ENCODE measurements at places on chromosomes 2 and 18.

DNA sequence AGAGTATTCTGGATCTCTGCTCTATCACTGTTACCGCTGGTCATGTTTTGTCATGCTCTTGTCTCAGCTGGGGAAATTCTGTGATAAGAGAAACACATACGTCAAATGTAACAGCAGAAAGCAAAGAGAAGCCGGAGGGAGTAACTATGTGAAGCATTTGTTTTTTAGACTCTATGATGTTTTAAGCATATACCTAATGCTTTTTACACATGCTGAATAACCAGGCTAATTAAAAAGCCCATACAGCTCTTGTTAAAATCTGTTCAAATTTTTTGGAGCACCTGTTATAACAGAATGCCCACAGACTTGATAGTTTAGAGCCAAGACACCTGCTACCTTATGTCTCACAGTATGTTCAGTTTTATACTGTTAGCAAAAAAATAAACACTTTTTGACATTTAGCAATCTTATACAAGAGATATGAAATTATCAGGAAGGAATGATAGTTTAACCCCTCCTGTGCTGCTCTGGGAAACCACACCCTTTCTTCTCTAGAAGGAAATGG lies 92.3 kb upstream of the TANK start:
- DNase-seq: no peak

GRCh38 chr18:11899063-11899462 lies 9.1 kb downstream of the MPPE1 start:
- DNase-seq: no peak

GRCh38 chr2:241432824-241433448 lies 75.4 kb downstream of the STK25 start:
- no peak for DNase-seq

DNA sequence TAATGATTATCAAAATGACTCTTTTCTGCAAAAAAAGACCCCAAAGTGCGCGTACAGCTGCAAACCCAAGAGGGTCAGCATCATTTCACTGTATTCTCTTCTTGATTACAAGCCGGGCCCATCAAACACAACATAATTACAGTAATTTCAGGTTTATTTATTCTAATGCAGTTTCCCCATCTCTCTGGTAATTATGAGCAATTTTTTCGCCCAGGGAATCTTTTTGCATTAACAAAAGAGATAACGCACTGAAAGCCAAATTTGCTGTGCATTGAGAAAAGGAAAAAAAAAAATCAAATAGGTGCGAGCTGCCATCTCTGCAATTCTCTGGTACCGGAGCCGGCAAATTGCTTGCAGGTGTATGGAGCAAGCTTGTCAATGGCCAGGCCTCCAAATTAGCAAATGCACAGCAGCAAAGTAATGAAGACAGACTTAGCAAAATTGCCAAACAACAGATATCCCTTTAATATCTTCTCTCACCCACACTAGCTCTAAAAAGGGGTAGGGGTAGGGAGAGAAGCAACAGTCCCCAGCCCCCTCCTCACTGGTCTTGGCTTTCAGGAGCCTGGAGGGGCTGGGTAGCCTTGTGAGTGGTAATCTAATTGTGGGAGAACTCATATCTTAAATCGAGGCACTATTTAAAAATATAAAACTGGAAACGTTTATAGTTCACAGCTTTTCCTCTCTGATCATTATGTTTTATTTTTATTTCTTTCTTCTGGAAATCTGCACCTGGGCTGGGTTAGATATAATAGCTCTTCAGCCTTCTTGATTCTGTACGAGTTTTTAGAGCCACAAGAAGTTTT lies 6.7 kb downstream of the DLX1 start:
- no peak for DNase-seq

DNA sequence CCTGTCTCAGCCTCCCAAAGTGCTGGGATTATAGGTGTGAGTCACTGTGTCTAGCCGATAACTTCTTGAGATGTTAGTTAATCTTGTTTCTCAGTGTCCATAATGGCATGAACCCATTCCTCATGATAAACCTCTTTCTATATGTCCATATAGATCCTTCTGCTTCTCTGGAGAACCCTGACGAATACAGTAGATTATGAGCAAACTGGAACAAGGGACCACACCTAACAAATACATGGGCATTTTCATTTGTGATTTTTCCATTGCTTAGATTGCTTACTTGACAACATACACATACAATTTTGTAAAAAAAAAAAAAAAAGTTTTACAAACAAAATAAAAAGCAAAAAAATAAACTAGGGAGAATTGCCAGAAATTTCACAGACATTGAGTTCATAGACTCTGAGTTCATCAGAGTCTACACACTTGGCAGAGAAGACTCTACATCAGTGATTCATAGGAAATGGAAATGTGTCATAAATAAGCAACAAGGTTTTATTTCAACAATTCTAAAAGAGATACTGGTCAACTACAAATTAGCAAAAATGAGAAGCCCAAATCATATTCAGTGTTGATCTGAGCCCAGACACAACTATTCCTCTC lies 96.7 kb downstream of the GALR1 start:
- no peak for DNase-seq

- DNase-seq: no peak
Observed at GRCh38 chr2:71564790-71565189, 111.4 kb downstream of the DYSF start.

DNA sequence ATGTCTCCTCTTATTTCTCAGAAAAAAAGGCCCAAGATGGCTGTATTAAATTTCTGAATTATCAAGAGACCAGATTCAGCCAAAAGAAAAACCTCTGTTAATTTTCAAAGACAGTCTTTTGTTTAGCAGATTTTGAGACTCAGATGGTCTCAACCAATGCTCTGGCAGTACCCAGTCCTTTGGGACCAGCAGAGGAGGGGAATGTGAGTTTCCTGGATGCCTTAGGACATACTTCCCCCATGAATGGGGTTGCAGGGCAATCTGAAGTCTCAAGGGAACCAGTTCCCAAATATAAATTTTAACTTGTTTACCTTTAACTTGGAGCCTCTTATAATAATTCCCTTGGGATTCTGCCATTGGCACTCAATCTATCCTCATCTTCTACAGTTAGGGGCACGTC lies 107.8 kb upstream of the ZNF521 start:
- DNase-seq: no peak

GRCh38 chr18:25729072-25729471 lies 361.3 kb downstream of the SS18 start:
- DNase-seq: no peak

- no peak for DNase-seq
Observed at GRCh38 chr18:4511166-4511565, 56.1 kb upstream of the DLGAP1 start.

DNA sequence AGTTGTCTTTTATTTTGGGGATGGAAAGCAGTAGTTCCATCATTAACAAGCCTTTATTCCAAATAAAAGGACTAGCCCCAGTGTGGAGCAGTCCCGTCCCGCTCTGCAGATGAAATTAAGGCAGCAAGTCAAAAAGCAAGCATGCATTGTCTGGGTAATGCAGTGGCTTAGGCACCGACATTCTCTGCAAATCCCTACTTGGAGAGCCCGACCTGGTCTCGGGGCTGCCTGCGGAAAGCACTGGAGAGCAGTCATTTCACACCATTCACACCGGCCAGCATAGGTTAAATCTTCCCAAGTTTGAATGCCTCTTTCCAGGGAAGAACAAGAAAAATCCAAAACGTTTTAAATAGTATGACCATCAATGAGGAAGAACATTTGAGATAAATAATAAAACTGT lies 24.4 kb upstream of the RAB12 start:
- no peak for DNase-seq

GRCh38 chr18:79510046-79510685 lies 114.4 kb downstream of the NFATC1 start:
- DNase-seq: no peak

DNA sequence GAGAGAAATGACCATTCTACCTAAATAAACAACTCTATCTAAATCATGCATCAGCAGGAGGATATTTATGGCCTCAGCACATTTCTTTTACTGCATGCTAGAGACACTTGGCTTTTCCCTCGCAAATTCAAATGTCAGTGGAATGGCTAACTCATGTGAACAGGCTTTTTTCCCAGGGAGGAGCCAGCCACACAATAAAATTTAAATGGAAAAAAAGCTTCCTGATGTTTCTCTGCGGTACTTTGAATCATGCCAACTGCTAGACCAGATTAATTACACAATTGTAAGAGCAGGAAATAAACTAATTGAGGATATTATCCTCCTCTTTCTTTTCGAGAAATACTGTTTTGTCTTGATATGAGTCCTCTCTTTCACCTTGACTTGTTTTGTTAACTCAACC lies 676.3 kb downstream of the IRS1 start:
- no peak for DNase-seq

- DNase-seq: no peak
Observed at GRCh38 chr2:28654663-28655320, 96.8 kb upstream of the PPP1CB start.

- DNase-seq: peak; percentile 49
Observed at GRCh38 chr2:207328944-207329386, 163.2 kb upstream of the KLF7 start.

- no peak for DNase-seq
Observed at GRCh38 chr2:144431392-144431783, 88.5 kb downstream of the ZEB2 start.

GRCh38 chr2:101277111-101277510 lies 24.4 kb downstream of the CNOT11 start:
- DNase-seq: no peak

DNA sequence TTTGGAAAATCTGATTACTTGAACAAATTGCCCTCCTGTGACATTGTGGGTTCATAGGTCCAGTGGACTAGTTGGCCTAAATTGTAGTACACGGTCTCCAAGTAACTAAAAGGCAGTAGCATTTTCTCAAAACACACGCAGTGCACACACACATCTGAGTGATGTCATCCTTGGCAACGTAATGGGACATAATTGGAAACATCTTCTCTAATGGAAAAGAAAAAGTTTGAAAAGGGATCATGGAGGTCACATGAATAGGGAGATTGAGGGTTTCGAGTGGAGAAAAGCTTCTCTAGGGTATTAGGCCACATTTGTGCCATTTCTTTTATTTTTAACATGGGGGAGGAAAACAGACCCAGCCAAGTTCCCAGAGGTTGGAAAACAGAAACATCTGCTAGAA lies 93.3 kb downstream of the MAP4K4 start:
- DNase-seq: no peak

- DNase-seq: no peak
Observed at GRCh38 chr18:1357724-1358123, 453.1 kb downstream of the ADCYAP1 start.

DNA sequence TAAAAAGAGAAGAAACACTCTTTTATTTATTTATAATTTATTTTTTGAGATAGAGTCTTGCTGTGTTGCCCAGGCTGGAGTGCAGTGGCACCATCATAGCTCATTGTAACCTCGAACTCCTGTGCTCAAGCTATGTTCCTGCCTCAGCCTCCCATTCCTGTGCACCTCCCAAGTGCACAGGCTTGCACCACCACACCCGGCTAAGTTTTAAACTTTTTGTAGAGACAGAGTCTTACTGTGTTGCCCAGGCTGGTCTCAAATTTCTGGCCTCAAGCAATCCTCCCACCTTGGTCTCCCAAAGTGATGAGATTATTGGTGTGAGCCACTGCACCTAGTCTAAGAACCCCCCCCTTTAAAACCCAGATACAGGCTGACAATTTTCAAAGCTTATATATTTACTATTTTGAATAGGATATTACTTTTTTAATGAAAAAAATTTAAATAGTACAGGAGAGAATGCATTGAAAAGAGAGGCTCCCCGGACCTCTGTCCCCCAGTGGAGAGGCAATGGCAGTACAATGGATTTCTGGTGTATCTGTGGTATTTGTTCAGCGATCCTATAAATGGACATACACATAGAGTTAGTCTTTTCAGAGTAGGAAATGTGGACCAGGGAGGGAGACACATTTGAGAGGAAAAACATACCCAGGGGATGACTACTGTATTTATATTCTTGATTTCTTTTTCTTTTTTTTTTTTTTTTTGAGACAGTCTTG lies 48.1 kb upstream of the CNOT11 start:
- DNase-seq: no peak

DNA sequence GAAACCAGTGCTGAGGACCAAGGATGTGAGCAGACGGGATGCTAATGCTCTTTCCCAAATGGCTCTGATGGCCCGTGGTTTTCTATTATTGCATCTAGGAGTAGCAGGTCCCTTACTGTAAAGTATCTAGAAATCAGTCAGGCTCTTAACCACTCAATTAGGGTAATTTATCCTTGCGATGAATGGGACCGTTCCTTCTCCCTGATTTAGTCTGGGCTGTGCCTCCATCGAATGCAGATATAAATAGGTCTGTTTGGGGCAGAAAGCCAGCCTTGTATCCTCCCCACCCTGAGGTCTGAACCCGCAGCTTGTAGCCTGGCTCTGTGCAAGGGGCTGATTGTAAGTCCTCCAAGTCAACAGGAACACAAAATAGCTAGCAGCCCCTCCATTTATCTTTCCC lies 9.5 kb upstream of the SMARCAL1 start:
- no peak for DNase-seq

GRCh38 chr18:46167971-46168370 lies 63.8 kb downstream of the HAUS1 start:
- DNase-seq: peak; percentile 30

DNA sequence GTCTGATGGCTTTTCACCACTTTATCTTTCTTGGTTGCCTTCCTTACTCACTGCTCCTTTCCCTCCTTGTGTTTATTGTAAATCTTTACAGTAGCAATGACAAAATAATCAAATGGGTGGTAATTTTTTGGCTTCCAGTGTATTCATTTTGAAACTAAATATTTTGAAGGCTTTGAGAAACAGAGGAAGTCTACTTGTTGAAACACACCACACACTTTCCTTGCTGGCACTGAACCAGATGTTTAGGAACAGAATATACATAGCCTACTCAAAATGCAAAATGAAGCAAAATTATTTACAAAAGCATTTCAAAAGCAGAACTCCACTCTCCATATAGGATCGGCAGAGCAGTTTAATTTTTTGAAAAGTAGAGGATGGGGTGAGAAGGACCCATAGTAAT lies 189.8 kb downstream of the LTBP1 start:
- DNase-seq: peak; percentile 44

DNA sequence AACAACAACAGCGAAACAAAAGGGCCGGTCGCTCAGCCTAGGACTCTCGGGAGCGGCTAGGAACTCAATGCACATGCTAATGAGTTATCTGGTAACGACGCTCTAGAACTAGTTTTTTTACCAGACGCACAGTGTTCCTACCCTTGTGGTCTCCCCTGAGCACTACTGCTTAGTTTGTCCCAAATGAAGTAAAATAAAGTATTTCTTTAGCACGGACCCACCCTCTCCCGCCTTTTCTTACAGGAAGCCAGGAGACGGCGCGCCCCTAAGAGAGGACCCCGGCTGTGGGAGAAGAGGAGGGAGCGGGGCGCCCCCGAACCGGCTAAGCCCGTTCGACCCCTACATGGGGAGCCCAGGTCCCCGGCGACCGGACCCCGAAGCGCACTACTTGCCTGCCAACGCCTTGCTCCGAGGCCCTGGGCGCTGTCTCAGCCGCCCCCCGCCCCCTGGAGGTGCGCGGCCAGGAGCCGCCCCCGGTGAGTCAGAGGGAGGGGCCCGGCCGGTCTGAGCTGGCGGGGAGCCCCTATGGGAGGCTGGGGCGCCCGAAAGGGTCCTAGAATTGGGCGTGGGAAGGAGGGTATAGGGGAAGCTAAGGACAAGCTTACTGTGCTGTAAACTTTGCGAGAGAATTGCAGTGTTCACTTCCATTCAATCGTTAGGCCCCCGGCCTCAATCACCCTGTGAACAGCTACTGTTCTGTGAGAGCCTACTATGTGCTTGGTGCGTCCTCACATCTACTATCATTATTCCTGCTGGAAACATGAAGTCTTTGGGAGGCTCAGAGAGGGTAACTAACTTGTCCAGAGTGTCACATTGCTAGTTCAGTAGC lies 3.6 kb upstream of the CAPG start:
- DNase-seq: no peak

GRCh38 chr2:415986-416610 lies 128.2 kb upstream of the ALKAL2 start:
- DNase-seq: no peak

All from activated CD4-positive, alpha-beta T cell treated with anti-CD3 and anti-CD28 coated beads, Interleukin-10, Interleukin-2, amounts not matched to agents 100 ng/mL and 50 ng/mL, durations not matched to agents 16 hours and 8 hours (primary cell).